NCI-H526 treated with DMSO at 0.1 percent for 48 hours (cell line): ENCODE measurements at places on chromosomes 13 and 19.

DNA sequence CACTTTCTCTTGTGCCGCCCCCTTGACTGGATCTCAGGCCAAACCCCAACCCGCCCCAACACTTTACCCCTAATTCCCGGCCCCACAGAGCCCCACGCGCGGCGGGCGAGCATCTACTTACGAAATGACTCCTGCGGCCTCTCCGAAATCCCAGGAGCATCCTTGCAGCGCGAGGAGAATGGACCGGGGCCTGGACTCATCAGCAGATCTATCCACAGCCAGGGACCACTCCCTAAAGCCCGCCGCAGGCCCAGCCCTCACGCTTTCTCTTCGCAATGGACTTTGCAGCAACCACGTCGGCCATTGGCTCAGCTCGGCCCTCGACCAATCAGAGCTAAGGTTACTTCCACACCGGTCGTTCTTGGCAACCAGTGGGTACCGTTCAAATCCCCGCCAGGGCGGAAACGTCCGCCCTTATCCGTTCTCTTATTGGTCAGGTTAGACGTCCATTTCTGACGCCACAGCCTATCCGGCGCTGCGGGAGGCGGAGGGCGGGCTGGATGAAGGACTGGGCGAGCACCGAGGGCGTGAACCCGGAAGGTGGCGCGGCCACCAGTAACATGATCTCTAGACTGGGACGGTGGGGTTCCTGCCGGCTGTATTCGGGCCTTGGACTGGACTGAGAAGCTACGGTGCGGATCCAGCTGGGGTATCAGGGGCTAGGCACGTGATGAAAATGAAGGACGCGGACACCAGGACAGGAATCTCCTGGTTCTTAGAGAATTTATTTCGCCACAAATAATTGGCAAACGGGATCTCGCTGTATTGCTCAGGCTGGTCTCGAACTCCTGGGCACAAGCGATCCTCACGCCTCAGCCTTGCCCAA lies at the start of the genes CEP89 and FAAP24:
TSS of gene CEP89 (minus strand) at position 244 of the 826 bp plus-strand sequence. CDS start at position 160, 84 bp downstream.
TSS of gene FAAP24 (plus strand) at position 528 of the 826 bp plus-strand sequence. CDS start 955 bp downstream, outside the sequence.
- peak; percentile 100 for DNase-seq

DNA sequence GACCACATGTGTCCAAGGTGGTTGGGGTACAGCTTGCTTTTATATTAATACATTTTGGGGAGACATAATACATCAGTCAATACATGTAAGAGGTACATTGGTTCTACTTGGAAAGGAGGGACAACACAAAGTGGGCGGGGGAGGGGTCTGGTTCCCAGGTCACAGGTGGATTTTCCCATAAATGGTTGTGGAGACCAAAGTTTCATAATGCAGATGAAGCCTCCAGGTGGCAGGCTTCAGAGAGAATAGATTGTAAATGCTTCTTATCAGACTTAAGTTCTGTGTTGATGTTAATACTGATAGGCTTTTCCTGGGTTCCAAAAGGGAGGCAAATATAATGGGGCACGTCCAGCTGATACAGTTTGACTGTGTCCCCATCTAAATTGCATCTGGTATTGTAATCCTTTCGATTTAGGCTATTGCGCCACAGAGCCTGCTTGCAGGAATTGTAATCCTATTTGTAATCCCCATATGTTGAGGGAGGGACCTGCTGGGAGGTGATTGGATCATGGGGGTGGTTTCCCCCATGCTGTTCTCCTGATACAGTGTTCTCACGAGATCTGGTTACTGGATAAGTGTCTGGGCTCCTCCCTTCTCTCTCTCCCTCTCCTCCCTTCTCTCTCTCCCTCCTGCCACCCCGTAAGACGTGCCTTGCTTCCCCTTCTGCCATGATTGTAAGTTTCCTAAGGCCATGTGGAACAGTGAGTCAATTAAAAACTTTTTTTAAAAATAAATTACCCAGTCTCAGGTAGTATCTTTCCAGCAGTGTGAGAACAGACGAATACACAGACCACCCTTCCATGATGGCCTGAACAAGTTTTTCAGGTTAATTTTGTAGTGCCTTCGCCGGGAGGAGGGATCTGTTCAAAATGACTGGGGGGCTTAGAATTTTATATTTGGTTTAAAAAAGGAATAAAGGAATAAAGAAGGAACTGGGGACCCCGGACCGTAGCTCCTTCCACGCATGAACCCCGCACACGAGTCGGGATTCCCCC lies 44.9 kb downstream of the ZNF823 start:
- DNase-seq, result peak; percentile 20

GRCh38 chr19:58558066-58558622 lies at the start of gene UBE2M:
Gene UBE2M, minus strand, starts transcription at chr19:58558611. Its CDS starts 230 bp downstream, at chr19:58558381.
- DNase-seq, result no peak

DNA sequence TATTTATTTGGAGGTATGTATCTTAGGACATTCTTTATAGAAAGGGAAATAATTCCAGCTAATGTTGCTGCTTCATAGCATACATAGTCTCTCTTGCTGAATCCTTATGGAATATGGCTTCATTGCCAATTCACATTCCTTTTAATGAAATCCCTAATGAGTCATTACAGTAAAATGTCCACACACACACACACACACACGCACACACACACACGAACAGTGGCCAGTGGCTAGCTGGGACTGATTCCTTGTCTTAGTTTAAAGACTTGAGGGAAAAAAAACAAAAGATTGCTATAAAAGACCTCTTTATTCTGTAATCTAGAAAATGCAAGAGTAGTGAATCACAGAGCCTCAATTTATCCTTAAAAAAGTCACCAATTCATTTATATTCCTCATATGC lies 301.6 kb downstream of the SLITRK6 start:
- DNase-seq, result no peak

DNA sequence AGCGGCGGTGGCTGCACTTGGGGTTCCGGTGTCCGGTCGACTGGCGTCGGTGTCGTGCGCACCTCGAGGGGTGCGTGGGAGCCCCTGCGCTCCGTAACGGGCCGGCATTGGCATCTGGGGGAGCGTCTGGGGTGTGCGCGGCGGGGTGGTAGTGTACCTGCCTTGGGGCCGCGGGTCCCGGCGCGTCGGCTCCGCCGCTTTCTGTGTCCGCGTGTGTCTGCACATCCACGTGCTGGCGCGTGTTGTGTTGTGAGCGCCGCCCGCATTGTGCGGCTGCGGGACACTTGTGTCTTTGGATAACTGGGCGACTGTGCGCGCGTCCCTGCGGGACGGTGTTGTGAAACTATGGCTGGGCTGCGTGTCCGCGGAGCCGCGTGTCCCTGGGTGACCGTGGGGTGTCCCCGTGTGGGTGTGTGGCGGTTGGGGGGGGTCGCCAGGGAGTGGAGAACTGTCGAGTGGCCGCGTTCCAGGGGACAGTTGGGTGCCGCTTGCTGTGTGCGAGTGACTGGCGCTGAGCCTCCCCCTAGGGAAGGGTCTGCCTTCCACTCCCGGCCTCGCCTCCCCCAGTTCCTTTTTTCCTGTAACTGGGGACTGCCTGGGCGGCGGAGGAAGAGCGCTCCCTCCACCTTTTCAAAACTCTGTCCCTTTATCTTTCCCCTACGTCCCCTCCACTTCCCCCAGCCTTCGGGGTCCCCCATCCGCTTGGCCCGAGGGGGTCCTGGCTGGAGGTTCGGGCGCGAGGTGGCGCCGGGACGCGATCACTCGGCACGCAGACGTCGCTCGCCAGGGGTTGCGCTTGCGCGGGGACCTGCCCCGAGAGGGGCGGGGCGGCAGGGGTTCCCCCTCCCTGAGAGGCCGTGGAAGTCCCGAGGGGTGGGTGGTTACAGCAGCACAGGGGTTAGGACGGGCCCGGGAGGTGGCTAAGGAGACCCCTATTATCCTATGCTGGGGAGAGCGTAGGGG lies 5.7 kb upstream of the NFIC start:
- DNase-seq, result no peak

GRCh38 chr19:36574741-36575140 lies 1.6 kb upstream of the ZNF529 start:
- DNase-seq, result no peak

GRCh38 chr19:1237027-1237659 lies 662 bp downstream of the CBARP start:
- DNase-seq, result no peak
